ENCODE measurements at places on chromosomes 11 and 22.

DNA sequence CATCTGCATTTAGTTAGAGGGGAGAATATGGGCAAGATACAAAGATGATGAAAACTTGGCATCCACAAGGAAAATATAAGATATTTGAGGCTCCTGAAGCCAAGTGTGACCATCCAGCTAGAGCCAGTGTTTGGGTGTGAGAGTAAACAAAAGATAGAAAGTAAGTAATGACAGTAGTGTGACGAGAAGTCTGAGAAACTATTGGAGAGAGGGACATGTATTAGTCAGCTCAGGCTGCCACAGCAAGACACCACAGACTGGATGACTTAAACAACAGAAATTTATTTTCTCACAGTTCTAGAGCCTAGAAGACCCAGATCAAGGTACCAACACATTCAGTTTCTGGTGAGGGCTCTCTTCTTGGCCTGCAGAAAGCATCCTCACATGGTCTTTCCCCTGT is 6.4 kb upstream of the CCKBR start:
- DNase-seq = no peak

DNA sequence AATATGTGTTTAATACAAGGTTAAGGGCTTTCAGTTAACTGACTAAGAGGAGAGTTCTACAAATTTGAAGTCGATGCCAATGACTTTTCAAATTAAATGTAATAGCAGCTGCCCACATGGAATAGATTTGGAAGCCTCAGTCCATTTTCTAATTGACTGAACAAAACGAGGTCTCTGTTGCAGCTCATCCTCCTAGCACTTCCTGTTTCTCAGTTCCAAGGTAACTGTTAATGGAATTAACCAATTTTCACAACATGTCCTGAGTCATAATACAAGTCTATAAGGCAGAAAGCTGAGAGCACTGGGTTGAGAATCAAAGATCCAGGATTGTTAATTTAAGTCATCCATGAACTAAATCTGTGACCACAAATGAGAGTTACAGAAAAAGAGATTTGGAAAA is 177.2 kb downstream of the OPCML start:
- no peak for DNase-seq

DNA sequence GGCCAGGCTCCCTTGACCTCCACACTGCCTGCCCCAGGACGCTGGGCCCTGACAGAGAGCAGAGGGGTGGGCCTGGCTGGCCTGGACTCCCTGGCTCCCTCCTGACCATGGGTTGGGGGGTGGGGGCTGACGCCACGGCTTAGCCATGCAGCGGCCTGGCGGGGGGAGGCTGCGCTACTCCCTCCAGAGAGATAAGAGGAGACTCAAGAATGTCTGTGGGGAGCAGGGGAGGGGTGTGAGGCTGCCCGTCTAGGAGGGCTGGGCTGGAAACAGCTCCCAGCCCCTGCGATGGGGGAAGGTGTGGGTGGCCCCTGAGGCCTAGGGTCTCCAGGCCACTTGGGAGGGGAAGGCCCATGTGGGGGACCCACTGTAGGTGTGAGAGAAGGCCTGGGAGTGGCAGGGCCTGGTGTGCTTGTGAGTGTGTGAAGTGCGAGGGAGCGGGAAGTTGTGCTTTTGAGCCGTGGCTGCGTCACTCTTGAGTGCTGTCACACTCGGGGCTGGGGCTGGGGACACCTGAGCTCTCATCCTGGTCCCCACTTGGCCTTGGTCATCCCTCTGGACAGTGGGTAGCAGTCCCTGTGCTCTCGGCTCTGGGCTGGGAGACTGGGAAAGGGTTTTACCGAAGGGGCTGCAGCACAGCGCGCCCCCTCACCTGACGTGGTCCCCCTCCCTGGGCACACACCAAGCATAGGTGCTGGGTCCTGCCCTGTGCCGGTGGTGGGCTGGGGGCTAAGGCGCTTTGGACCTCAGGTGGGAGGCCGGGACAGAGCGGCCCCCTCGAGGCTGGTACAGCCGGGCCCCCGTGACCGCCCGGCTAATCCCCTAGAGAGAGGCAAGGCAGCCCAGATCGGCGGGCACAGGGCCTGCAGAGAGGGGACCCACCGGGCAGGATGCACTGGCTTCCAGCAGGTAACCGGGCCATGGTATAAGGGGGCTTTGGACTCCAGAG is 2.4 kb downstream of the MYRF start:
- no peak for DNase-seq

DNA sequence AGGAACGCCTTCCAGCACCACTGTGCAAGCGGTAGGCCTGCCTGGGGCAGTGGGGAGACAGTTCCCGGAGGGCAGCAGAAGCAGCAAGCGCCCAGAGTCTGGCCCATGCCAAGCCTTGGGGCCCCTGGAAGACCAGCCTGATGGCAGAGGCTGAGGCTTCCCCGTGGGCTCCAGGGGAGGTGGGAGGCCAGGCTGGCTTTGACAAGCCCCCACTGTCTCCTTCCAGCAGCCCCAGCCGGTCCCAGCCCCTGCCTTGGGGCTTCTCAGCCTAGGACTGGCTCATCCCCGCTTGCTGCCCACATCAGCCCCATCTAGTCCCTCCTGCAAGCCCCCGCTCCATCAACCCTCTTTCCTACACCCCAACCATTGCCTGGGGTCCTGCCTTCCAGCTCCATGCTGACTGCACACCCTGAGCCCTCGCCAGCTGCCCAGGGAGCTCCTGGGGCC is 46.7 kb downstream of the IGF2 start:
- no peak for DNase-seq

DNA sequence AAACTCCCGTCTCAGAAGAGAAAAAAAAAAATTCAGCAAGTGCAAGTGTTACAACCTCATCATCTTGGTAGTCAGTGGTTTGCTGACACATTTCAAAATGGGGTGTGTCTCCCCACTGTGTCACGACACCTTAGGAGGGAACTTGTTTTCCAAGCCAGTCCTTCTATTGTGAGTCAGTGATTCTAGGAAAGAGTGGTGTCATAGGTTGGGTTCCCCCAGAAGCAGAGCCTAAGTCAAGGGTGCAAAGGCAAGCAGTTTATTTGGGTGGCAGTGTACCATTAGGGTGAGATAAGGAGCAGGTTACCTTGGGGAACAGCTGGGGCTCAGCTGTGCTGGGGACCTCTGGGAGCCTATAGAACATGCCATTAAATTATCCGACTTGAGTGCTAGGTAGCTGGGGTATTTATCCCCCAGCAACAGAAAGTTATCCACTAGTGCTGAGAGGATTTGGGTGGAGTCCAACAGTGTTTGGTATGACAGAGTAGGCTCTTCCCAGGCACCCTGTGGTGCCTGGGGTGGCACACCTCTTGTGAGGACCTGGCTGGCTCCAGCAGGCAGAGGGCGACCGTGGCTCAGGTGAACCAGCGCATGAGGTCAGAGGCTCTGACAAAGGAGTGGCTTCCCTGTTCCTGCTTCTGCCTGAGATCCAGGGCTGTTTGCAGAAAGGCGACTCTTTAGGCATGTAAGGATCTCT is 41.7 kb downstream of the KIAA1671 start:
- DNase-seq = peak; percentile 73

GRCh38 chr22:32208681-32209080 is 3.8 kb upstream of the RFPL2 start:
- DNase-seq = no peak

DNA sequence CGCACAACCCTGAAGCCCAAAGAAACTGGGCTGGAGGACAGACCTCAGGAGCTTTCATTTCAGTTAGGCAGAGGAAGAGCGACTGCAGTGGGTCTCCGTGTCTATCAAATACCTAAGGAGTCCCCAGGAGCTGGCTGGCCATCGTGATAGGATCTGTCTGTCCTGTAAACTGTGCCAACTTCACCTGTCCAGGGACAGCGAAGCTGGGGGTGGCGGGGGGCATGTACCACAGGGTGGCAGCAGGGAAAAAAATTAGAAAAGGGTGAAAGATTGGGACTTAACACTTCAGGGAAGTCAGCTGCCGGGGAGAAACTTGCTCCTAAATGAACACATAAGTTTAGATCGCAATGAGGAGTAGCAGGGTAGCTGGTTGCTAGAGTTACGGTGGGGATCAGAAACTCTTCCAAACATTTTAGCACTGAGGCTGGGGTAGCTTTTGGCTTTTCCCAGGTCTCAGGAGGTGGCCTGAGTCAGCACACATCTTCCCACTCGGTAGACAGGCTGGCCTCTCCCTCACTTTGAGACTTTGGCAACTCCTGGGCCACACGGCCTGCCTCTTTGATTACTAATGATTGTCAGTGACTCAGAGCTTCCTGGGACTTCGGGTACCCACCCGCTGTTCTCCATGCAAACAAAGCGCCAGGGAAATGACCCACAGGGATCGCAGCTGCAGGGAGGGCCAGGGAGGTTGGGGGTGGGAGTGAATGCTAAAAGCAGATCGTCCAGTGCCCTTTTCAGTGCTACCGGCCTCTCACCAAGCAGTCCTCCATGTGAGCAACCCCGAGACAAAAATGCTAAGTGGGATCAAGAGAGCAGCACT is 2.9 kb upstream of the MTFP1 start:
- peak; percentile 89 for DNase-seq

DNA sequence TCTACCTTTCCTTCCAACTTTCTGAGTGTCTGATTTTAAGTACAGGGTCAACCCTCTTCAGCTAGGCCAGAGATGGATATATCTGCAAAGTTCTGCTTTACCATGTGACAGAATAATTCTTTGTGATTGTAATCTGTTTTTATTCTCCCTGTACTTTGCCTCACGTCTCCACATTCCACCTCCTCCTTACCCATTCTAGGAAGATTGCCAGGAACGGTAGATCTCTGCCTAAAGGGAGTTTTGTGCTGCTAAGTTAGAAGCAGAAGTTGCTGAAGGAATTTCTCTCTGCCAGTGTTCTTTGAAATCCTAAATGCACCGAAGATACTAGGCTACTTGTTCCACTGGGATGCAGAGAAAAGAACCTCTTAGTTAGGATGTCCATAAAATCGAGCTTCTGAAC is 20.7 kb upstream of the FAM181B start:
- no peak for DNase-seq

DNA sequence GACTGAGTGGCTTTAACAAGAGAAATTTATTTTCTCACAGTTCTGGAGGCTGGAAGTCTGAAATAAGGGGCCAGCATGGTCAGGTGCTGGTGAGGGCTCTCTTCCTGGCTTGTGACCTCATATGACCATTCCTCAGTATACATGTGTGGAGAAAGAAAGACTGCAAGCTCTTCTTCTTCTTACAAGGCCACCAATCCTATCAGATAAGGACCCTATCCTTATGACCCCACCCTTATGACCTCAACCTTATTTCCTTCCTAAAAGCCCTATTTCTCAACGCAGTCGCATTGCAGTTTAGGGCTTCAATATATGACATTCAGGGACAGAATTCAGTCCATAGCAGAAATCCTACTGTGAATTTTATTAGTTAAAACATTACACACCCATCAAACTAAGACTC is 124.4 kb upstream of the RAG2 start:
- no peak for DNase-seq

GRCh38 chr11:77658213-77659013 is 20.8 kb upstream of the CLNS1A start:
- no peak for DNase-seq

- no peak for DNase-seq
Measured at GRCh38 chr22:40433416-40434090, 63.2 kb downstream of the SGSM3 start.

DNA sequence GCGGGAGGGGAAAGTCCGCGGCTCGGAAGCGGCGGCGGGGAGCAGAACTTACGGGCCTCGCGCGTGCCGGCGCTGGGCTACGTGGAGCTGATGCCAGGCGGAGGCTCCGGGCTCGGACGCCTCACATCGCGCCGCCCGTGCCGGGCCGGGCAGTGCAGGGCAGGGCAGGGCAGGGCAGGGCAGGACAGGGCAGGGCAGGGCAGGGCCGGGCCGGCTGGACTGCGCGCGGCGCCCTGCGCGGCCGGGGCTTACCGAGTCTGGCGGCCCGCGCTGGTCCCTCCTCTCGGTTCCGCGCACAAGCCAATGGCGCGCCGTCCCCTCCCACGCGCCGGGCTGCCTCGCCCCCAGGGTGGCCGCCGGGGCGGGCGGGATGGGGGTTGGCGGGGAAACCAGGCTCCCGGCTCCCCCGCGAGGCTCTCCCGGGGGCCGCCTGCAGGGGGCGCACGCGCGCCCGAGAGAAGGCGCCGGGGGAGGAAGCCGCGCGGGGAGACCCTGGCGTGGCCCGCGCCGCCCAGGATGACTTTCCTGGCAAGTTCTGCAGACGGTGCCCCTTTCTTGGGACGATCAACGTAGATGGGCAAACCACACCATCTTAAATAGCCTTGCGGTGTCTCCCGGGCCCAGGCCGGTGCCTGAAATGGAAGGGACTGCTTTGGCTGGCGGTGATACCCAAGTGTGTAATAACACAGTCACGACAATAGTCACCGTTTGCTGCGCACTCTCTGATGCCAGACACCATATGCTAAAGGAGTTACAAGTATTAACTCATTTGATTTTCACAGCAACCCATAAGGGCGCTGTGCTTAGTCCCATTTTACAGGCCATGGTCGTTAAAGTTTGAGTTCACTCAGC is at the start of gene TP53I11:
Gene TP53I11, minus strand, starts transcription at position 259 of the 852 bp plus-strand sequence. CDS start 12,548 bp downstream, outside the sequence.
- peak; percentile 48 for DNase-seq

- no peak for DNase-seq
Measured at GRCh38 chr11:67041602-67042001, 15.0 kb upstream of the RHOD start.

DNA sequence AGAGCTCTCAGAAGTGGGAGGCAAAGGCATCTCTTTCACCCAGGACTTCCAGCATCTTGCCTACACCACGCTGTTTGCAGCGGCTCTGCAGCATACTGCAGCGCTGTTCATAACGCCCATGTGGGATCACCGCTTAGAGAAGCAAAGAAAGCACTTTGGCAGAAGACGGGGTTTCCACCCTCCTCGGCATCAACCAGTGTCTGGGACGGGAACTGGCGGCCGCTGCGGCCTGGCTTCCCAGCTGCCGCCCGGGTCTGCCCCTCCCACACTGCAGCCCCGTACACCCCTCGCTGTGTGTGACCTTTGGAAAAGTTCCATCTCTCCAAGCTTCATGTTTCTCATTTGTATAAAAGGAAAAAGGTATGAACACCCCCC is 545 bp upstream of the TIRAP start:
- DNase-seq = no peak

DNA sequence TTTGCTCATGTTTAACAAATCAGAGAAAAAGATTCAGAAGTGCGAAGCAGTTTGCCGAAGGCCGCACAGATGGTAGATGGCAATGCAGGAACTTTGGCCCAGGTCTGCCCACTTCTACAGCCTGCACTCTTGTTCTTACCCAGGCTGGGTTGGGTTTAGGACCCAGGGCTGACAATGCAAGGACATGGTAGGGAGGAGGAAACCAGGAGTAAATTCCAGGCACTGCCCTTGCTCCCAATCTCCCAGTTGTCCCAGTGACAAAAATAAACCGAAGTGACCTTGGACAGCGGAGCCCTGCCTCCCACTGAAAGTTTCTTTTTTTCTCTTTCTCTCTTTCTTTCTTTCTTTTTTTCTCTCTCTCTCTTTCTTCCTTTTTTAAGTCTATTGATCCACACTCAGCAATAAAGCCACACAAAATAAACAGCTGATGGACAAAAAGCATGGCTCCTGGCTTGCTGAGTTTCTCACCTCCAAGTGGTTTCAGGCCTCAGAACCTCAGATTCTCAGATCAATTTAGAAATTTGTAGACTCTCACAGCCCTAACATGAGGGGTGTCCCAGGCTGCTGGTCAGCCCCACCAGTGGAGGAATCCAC is 33.5 kb upstream of the FCHSD2 start:
- no peak for DNase-seq

GRCh38 chr22:44968736-44969135 is 41.1 kb downstream of the PHF21B start:
- DNase-seq = no peak

Data from HCT116 (cell line).